Right ventricle myocardium inferior (tissue), 1 donor: ENCODE measurements at places on chromosomes 1 and 21.

- DNase-seq = no peak
Measured at GRCh38 chr1:9559673-9560072, 20.4 kb downstream of the SLC25A33 start.

DNA sequence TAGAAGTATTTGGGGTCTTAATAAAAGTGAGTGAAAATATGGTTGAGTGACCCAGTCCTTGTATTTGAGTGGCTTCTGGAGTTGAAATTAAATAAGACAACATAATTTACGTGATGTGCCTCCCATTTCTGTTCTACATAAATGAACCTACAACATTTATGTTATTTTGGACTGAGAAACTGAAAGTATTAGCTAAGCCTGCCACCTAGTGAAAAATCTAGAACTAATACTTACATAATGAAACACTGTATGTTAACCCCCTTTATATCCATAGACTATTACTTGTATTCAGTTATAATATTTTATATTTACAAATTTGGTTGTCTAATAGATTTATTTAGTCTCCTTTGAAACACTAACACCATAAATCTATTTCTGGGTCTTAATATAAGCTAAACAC lies 298.9 kb downstream of the KCNT2 start:
- no peak for DNase-seq

DNA sequence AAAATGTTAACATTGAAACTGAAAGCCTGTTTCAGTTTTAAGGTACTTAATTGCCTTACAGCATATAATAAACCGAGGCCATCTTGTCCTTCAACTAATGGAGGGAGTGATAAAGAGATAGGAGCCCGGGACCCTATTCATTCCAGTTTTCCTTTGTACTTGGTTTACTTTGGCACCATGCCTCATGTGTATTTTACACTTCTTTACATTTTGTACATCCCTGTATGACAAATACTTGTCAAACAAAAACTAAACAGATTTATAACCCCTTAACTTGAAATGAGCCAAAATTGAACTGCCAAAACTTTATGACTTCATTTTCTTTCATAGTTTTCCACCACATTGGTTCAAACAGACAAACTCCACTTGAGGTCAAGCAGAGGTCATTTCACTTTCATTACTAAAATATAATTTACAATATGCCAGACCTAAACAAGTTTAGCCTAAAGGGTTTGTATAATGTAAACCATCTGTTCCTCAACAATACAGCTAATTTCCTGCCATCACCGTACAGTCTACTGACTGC lies 30.9 kb upstream of the UBE2U start:
- no peak for DNase-seq

DNA sequence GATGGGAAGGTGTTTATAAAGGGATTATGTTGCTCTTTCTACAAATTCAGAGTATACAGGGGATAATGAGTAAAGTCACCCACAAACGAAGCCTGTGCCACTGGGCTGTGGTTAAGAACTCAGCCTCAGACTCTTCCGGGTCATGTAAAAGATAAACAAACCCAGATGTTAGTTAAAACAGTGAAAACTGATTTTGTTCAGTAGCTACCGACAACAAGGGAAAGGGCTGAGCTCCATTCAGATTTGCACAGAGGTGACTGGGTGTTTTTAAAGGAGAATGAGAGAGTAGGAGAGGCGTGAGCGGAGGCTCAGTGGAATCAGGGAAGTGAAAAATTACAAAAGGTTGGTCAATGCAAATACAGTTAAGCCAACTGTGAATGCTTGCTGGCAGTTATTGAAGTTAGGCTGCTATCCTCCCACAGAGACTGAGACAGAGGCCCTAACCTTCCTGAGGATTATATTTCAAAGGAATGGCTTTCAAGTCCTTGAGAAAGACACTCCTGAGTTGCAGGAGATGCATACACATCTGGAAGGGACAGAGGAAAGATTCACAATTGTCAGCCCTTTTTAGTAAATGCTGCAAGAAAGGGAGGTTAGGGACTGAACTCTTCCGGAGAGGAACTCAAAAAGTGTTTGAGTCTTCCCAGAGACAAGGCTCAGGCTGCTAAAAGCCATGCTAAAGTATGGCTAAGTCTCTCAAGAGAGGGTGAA lies 29.9 kb upstream of the SAMD13 start:
- no peak for DNase-seq

GRCh38 chr21:38993561-38993960 lies 187.8 kb downstream of the ETS2 start:
- DNase-seq = no peak

DNA sequence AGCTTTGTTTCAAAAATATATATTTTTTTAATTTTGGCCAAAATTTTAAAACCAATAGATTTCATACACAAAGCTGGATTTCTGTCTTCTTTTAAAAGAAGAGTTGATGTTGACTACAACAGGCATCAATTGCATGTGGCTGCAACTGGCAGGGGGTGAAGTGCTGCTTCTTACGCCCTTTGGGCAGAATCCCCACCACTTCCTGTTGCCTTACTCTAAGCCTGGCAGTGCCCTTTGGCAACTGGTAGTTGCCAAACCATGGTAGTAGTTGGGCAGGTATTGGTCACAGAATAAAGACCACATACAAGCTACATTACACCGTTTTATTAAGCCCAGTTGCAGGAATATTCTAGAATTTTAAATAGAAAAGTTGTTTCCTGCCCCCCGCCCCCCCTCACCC lies 17.0 kb downstream of the LAMC2 start:
- DNase-seq = no peak
